Thoracic aorta (tissue), 2 donors: ENCODE measurements at places on chromosomes 5 and 9.

DNA sequence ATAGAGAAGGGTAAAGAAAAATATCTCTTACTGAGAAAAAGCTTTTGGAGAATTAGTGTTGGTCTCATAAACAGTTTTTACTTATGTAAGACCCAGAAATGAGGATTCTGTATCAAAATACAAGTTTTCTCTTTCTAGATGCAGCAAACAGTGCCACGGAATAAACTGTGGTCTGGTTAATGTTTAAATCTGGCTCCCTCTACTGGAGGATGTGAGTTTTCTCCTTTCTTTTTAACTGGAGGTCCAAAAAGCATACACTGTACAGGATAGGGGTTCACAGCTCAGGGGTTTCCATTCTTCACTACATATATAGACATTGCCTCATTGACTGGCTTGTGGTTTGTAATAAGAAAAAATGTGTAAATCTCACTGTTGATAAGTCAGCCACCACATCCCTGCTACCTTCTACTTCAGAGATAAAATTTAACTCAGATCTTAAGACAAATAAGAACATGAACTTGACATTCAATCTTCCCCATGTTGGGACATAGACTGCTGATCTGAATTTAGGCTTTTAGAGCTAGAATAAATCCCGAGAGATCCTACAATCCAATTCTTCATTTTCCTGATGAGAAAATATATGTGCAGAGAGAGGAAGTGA, 98.9 kb downstream of the CFAP95 start:
- no peak for DNase-seq

DNA sequence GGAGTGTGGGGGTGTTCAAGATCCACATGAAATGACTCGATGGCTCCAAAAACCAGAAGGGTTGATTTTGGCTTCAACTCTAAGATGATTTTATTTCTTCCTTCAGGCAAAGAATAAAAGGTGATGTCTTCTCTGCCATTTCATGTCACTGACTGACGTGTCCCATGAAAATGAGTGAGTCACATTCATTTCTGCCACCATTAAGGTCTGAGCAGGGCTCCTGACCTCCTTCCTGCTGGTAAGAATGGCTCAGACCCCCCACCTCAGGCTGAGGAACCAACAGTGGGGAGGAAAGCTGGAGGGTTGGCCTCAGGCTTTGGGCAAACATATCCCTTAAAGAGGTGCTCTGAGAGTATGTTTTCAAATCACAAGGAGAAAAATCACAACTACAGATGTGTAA, 53.9 kb upstream of the ZNF354A start:
- DNase-seq: no peak

DNA sequence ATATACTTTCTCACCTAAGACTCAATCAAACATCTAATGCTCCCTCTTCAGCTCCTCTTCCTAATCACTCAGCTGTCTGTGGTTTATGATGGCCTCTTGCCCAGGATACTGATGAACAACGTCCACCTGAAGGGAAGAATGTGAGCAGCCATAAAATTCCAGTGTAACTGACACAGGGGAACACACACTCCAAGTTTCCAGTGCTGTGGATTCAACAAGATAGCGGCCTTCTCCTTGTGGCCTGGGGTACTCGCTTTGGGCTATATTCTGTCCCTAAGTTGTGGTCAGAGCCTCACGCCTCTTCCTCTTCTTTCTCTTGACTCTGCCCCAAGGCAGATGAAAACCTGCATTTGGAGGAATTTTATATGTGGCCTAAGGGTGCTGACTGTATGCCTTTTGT, 11.7 kb downstream of the B4GALT1 start:
- DNase-seq: no peak

- DNase-seq: no peak
Observed at GRCh38 chr9:13513716-13514444, 234.4 kb upstream of the MPDZ start.

DNA sequence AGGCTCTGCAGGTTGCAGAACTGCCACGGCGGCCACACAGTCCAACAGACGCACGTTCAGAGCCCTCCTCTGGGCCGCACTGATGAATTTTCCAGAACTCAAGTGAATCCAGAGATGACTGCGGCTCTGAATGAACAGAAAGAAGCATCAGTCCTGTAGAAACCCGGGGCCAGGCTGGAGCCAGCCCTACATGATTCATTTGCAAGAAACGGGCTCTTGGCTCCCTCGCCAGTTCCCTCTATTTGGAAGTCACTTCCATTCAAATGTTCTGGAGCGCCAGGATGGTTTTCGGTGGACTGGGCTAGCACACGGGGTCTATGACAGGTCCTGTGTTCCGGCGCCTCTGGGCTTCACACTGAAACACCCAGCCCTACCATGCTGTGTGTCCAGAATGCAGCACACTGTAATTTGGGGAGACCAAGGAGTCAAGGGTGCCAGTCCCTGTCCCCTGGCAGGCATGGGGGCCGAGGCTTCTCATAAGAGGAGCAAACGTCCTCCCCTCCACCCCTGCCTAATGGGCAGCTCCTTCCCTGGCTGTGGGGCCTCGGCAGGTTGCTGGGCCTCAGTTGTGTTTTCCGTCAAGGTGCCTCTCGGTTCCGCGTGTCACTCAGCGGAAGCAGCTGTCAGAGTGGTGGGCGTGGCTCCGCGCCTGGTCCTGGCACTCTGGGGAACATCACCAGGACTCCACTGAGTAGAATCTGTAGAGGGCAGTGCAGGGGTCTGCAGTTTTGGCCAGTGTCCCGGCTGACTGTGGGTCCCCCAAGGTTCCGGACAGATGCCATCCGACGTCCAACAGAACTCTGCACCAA, 18.1 kb upstream of the COL5A1 start:
- no peak for DNase-seq
